Airway epithelial cell (primary cell): ENCODE measurements at places on chromosomes 16 and 17. TPM values are rescaled to one million over a fixed set of nuclear protein-coding genes. Genes with fewer than 3 reads are reported as not detected.

The SMTNL2 gene
- total RNA-seq, result not detected in 2 replicates

The ZG16 gene
- total RNA-seq, result not detected in 2 replicates

The MEIOB gene
- total RNA-seq, result not detected in 2 replicates

The HIC1 gene
- total RNA-seq, result 1.0 and 2.0 TPM in 2 replicates

The DPEP3 gene
- not detected in 2 replicates for total RNA-seq

The ATP2A1 gene
- total RNA-seq, result 0.14 TPM in 1 of 2 replicates, not detected in the other

The LGALS9B gene
- 0.79 and 2.5 TPM in 2 replicates for total RNA-seq

The CHST6 gene
- total RNA-seq, result 1.3 and 1.5 TPM in 2 replicates
